ENCODE measurements at places on chromosomes 13 and 19.

DNA sequence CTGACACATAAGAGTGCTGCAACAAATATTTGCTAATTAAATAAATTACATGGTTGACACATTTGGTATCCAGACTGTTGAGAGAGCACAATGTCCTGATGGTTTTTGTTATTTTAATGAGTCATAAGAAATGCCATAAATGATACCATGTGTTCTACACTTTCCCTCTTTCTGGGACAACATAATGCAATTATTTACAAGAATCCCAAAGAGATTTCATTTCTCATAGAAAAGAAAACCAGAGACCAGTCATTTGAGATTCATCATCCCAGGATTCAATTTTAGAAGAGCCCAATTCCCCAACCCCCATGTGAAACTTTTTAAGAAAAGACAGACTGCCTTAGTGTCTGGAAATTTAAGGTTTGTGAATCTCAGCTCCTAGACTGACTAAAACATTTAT, 399.6 kb downstream of the DCT start:
- DNase-seq, result no peak

- DNase-seq, result no peak
Measured at GRCh38 chr13:27455331-27455855, 5.0 kb upstream of the MTIF3 start.

DNA sequence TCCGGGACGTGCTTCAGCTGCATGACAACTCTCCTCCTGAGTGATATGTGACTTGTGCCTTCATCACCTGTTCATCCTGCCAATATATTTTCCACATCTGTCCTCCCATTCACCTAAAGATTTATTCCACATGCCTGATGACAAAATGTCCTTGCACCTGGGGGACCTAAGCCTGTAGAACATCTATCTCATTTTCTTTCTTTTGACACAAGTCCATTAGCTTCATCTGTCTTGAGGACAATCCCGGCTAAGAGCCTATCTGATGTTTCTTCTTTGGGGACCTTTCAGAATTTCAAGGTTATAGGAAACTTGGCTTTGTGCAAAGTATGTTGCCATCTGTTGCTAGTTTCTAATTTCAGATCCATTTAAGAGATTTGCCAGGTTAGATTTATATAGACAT, 41.1 kb downstream of the ITGBL1 start:
- peak; percentile 80 for DNase-seq

GRCh38 chr13:79492313-79492798, 11.4 kb downstream of the NDFIP2 start:
- DNase-seq, result no peak

GRCh38 chr13:77429320-77430142, 102.6 kb upstream of the MYCBP2 start:
- DNase-seq, result no peak

DNA sequence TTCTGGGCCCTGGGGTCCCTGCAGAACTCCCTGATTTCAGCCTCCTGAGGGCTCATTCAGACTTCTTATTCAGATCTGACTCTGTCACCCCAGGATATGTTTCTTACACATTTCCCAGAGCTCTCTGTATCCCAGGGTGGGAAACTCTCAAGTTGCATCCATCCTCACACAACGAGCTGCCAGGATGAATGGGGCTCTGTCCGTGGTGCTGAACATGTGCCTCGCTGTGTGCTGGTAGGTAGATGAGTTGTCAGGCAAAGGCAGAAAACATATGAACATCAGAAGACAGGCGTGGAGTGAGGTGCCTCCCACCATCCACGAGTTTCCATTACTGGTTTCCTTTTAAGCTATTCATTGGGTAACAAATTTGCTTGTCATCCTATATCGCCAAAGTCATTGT, 11.4 kb upstream of the IGFL1 start:
- DNase-seq, result no peak

DNA sequence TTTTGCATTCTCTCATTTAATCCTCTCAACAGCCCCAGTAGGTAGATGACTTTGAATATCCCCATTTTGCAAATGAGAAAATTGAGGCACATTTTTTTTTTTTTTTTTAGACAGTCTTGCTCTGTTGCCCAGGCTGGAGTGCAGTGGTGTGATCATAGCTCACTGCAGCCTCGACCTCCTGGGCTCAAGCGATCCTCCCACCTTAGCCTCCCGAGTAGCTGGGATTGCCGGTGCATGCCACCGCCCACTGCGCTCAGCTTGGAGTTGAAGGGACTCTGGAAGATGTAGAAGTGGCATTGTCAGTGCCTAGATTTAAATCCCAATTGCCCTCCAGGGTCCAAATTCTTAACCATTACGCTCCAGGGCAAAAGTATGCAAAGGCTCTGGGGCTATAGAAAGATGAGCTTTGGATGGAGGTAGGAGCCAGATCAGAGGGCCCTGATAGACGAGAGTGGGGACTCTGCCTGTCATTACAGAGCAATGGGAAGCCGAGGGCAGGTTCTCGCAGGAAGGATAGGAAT, 813 bp upstream of the MCOLN1 start:
- DNase-seq, result no peak

DNA sequence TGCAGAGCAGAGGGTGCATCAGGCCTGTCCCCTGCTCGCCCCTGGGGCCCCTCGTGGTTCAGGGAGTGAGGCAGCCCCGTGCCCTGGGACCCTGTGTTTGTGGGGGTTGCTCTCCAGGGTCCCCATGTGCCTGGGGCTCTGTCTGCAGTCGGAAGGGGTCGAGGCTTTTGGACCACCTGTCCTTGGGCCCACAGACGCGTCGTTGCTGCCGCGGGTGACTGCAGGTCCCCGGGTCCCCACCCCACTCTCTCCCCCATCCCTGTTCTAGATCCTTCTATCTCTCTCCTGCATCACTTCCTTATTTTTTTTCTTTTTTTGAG, 1.9 kb downstream of the PCSK4 start:
- DNase-seq, result no peak

DNA sequence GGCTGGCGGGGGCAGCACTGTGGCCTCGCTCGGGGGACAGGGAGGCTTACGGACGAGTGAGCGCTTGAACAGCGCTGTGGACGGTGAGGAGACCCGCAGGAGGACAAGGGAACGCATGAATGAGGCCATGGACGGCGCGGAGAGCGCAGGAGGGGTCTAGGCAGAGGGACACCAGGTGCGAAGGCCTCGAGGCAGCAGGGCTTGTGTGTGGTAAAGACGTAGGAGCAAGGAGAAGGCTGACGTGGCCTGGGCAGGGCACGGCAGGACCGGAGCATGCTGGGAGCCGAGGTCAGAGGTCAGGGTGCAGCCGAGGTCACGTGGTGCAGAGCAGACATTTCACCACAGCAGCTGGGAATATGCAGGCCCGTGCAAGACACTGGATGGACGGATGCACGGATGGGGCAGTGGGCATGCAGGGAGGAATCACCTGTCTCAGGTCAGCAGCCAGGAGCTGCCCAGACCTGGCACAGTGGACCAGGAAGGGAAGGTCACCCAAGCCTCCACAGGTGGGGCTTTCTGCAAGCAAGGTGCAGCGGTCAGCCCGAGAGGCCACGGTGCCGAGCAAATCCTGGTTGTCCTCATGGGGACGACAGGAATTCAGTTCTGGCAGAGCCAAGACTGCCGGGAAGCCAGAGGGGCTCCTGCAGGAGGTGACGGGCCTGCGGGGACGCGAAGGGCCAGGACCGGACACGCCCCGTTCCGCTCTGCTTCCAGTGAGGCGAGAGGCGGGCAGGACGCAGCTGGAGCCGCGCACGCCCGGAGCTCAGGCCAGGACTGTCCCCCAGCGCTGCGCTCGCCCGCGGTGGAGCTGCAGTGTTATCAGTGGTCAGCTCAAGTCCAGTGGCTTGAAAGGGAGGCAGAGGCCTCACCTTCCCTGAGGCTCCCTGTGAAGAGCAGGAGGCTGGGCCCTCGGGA, 72.2 kb downstream of the RASA3 start:
- DNase-seq, result no peak

GRCh38 chr13:46961719-46962118, 64.9 kb upstream of the HTR2A start:
- no peak for DNase-seq

Measured in NCI-H524 (cell line).